ENCODE measurements at places on chromosomes 5 and 9.

DNA sequence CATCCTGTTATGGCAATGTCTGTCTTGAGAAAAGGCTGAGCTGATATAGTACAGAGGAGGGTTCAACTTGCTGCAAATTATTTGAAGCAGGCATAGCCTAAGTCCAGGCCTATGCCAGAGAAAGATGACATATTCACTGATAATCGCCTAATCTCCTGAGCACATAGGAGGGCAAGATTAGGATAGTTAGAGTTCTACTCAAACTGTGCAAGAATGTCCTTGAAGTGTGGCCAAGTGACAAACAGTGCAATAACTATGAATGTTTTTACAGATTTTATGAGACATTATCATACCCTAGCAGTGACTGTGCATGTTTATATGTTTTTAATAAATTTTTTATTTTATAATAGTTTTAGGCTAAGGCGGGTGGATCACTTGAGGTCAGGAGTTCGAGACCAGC lies 96.2 kb downstream of the TSSK1B start:
- DNase-seq: no peak

GRCh38 chr9:114078021-114078780 lies at the start of gene AMBP:
TSS of gene AMBP (minus strand) at chr9:114078300. CDS start at chr9:114078209, 91 bp downstream.
- DNase-seq: no peak

- DNase-seq: no peak
Measured at GRCh38 chr9:132910376-132910775, 31.7 kb downstream of the SPACA9 start.

DNA sequence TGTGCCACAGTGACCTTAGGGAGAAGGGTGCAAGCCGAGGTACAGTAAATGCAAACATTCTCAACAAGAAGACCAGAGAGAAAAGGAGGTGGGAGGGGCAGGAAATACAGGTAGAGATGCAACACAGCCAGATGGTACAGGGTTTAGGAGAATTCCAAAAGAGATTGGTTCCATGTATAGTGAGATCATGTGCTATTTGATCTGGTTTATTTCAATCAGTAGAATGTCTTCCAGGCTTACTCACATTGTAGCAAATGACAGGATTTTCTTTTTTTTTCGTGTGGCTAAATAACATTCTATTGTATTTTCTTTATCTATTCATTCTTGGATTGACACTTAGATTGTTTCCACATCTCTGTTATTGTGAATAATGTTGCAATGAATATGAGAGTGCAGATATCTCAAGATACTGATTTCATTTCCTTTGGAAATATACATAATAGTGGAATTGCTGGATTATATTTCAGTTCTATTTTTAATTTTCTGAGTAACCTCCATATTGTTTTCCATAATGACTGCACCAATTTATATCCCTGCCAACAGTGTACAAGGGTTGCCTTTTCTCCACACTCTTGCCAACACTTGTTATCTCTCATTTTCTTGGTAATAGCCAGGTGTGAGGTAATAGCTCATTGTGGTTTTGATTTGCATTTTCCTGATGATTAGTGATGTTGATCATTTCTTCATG lies 107.8 kb upstream of the GAS1 start:
- DNase-seq: no peak

DNA sequence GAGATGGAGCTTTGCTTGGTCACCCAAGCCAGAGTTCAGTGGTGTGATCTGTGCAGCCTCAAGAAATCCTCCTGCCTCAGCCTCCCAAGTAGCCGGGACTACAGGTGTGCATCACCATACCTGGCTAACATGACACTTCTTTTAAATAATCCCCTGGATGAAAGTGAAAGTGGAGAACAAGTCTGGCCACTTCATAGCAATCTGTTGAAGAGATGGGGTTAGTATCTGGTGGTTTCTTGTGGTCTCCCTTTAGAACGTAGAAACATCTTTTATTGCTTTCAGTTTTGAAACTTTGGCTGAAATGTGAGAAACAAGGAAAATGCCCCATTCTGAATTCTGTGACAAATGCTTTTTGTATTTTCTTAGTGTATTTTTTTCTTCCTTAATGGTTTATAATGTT lies 452.5 kb upstream of the RIOK2 start:
- DNase-seq: no peak

GRCh38 chr9:123967323-123967722 lies 37.4 kb upstream of the DENND1A start:
- no peak for DNase-seq

DNA sequence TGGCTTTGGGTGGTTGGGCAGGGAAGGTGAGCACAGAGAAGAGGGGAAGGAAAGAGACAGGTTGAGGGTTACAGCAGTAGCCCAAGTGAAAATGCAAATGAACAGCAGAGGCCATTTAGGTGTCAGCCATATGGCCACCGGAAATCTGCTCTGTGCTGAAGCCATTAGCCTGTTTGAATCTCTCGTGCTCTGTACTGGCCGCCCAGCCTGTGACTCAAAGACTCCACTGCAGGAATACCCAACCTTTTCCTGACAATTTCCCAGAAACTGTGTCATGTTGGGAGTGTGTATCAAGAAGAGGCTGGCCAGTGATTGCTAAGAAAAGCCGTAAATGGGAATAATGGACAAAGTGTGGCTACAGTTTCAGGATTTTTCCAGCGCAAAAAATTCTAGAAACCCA lies 35.9 kb upstream of the RAI14 start:
- DNase-seq: no peak

- peak; percentile 25 for DNase-seq
Measured at GRCh38 chr5:14144586-14145434, 1.7 kb downstream of the TRIO start.

DNA sequence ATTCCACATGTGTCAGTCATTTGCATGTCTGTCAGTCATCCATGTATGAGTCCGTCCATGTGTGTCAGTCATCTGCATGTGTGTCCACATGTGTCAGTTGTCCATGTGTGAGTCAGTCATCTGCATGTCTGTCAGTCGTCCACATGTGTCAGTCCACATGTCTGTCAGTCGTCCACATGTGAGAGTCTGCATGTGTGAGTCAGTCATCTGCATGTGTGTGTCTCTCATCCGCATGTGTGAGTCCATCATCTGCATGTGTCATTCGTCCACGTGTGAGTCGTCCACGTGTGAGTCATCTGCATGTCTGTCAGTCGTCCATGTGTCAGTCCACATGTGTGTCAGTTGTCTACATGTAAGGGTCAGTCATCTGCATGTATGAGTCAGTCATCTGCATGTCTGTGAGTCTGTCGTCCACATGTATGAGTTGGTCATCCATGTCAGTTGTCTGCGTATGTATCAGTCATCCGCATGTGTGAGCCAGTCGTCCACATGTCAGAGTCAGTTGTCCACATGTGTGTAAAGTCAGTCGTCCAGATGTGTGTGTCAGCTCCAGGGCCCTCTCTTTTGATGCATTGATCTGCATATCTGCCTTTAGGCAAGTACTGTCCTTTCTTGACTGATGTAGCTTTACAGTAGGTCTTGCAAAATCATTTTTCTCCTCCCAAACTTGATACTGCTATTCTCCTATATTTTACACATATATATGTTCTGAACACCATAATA lies 72.5 kb upstream of the CACNA1B start:
- DNase-seq: no peak

DNA sequence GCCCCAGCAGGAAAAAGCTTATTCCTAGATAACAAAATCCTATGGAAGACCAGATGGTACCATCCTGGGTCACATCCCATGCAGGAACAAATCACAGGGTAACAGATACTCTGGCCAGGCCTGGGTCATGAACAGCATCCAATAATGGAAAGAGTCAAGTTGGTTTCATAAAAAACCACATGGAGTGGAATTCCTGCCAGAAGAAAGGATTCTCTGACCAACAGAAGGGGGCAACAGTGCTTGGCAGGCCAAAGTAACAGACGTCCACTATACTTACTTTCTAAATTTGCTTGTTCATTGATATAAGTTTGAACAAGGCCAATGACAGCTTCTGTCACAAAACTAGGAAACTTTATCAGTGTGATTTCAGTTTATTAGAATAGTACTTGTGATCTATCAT lies 273.5 kb downstream of the ARRDC3 start:
- no peak for DNase-seq

DNA sequence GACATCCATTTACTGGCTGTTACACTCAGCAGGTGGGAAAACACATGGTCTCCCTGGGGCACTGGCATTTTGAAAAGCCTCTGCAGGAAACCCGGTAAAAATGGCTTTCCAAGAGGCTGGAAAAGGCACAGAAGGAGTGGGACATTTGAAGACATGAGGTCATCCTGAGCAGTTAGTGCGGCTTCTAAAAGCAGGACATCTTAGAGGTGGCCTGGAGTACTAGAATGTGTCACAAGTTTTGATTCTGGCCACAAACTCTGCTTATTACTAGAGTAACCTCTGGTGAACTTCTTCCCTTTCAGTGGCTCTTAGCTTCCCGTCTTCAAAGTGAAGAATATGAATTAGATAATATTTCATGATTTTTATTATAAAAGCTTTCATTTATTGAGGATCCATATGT lies 423.0 kb upstream of the BRINP1 start:
- no peak for DNase-seq

DNA sequence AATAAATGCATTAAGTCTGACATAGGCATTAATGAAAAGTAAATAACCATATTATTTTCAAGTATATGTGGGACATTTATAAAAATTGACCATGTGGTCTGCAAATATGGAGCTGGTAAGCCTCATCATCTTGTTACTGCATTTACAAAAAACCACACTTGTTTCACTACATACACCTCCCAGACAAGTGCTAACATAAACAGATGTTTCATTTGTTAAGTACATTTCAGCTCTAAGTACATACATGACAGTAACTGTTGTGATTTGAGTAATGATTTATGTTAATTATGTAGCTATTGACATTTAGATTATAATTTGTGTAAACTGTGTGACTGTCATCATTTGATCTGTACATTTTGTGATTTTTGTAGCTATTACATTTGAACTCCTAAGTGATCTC lies 13.9 kb downstream of the IDNK start:
- no peak for DNase-seq

All from stimulated activated CD4-positive, alpha-beta T cell treated with anti-CD3 and anti-CD28 coated beads, Interleukin-4, amount 100 ng/mL, for 1 hour (primary cell).